ENCODE measurements at places on chromosomes 7 and 10.

DNA sequence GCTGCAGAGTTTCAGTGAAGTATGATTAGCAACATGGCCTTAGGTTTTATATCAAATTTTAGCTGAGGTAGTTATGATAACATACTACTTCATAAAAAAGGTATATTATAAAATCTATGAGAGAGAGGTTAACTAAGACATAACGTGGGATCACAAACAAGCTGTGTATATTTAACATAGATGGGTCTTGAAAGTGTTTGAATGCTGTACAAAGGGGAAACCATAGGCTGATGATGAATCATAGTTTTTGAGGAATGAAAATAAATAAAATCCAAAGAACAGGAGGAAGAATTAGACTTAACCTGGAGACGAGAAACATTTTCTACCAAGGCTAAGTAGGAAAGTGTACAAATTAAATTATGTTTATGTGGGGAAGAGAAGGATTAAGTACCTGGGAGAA is 119.0 kb downstream of the GNAI1 start:
- DNase-seq, result no peak

GRCh38 chr10:132102071-132102716 is 36.4 kb downstream of the JAKMIP3 start:
- DNase-seq, result no peak

GRCh38 chr7:101691822-101692384 is 62.8 kb upstream of the MYL10 start:
- no peak for DNase-seq

GRCh38 chr10:129523723-129524316 is 56.8 kb downstream of the MGMT start:
- DNase-seq, result no peak

- no peak for DNase-seq
These were observed 66.5 kb downstream of the EPDR1 start for GRCh38 chr7:37986908-37987330.

DNA sequence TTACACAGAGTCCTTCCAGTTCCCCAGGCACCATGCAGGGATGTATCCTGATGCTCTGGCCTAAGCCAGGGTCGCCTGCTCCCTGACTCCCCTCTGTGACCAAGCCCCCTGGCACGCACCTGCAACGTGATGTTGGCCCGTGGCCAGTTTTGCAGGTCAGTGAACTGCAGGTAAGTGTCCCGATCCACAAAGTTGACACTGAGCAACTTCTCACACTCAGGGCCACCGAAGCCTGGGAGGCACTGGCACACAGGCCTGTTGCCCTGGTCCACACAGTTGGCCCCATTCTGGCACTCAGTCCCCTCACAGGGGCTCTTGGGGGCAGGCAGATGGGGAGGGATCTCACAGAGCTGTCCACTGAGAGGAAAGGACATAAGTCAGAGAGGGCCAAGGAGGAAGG is 174.3 kb downstream of the LCOR start:
- DNase-seq, result no peak

DNA sequence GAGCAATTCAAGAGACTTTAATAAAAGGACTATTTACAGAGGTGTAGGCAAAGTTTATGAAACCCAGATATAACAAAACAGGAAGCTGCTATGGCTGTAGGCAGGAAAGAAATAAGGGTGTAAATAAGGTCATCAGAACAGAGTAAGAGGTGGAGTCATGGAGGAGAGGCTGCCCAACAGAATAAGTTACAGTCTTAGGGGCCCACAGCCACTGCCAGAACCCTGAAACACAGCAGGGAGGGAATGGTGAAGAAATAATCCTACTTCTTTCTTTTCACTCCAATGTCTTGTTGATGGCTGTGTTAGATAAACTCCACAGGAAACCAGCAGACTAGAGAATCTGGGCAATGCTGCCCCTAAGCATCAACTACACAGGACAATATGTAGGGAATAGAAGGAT is 155.8 kb upstream of the TAC1 start:
- no peak for DNase-seq
